Bone marrow (tissue), 2 donors: ENCODE measurements at places on chromosomes 16 and 17.

DNA sequence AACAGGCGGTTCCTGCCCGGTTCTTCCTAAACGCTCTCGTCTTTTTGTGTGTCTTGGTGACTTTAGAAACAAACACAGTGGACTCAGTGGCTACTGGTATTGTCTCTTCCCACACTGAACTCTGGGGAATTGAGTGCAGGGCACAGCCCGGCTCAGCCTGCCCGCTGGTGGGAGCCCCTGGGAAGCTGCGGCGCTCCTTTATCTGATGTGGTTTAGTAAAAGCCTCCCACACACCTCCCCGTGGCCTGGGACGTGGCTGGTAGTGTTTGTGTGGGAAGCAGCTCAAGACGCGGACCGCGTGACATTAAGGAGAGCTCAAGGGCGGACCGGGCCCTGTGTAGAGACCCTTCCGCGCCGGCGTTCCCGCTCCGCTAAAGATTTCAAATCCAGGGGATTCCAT is 55.4 kb upstream of the PVALEF start:
- DNase-seq: no peak

GRCh38 chr17:74574489-74575142 is 7.3 kb upstream of the CD300H start:
- DNase-seq: no peak

DNA sequence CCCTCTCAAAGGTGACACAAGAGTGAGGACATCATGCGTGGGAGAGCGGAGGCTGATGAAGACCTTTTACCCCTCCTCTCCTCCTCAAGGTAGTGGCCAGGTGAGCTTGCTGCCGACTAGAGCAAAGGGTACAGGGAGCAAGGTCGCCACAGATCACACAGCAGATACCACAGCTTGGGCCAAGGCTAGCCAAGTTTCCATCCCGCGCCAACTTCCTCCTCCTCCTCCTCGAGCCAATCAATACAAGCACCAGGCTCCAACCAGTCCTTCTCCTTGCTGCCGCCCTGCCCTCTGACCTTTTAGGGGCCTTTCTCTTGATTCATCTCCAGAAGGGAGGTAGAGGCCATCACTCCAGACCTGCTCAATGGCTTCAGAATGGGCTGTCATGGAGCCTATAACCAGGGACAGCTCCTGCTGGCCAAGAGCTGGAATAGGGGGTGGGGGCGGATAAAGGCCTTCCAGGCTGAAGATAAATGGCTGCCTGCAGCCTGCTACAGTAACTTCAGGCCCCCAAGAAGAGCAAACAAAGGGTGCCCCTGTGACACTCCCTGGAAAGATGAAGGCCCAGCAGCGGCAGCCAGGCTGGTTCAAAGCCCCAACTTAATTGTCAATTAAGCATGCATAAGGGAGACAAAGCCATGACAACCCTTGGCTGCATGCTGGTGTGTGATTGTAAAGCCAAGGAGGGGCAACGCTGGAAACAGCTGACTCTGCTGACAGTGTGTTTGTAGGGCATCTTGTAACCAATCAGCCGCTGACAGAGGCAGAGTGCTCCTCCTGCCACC is 17.8 kb downstream of the HNF1B start:
- no peak for DNase-seq

DNA sequence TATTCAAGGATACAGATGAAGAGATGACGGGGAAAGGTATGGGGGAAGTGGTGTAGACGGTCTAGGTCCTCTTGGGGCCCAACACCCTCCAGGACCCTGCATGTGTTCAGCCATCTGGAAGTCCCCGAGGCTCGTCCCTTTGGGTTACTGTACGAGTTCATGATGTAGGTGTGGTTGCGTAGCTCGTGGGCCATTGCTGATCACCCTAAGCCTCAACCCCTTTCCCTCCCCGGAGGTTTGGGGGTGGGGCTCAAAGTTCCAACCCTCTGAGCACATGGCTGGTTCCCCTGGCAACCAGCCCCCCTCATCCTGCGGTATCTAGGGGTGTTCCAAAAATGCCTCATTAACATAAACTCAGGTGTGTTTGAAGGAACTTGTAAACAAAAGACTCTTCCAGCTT is 98.8 kb upstream of the METRNL start:
- no peak for DNase-seq

DNA sequence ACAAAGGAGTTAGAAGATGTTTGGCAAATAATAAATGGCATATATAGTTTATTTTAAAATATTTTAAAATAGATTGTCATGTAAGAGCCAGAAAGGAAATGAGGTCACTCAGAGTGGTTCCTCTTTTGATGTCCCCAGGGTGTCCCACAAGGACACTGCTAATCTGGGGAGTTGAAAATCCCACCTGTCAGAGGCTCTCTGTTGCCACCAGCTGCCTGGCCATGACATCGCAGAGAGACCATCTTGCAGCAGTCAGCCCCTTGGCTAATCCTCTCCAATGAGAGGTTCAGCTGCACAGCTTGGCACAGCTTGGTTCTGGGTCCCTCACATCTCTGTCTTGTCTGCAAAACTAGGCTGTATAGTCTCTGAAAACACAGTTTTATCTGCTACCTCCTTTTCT is 11.0 kb upstream of the RBFOX1 start:
- no peak for DNase-seq

- DNase-seq: peak; percentile 45
Observed at GRCh38 chr17:50507871-50508572, at the start of gene MYCBPAP. Gene MYCBPAP (plus strand): TSS chr17:50508439. CDS start chr17:50508675, 236 bp downstream.
